Activated CD4-positive, alpha-beta T cell treated with anti-CD3 and anti-CD28 coated beads for 48 hours (primary cell): ENCODE measurements at places on chromosomes 3 and 15.

DNA sequence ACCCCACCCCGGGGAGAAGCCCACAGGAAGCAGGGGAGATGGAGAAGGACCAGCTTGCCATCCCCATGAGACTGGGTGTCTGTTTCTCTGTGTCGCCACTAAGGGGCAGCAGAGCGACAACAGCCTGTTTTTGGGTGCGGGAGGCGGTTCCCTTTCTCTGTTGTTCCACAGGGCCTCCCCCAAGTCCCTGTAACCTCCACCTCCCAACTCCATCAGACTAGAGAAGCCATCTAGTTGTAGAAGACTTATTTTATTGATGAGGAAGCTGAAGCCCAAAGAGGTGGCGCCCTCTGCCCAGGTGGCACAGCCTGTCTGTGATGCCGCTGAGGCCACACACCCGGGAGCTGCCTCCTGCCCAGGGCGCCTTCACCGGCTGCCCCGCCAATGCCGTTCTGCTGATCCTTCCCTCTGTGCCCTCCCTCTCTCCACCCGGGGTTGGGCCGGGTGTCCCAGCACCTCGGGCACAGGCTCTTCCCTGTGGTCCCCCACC, 3.9 kb upstream of the CCDC9B start:
- peak; percentile 79 for DNase-seq

GRCh38 chr15:48423896-48424475, 92.8 kb downstream of the DUT start:
- DNase-seq: no peak

DNA sequence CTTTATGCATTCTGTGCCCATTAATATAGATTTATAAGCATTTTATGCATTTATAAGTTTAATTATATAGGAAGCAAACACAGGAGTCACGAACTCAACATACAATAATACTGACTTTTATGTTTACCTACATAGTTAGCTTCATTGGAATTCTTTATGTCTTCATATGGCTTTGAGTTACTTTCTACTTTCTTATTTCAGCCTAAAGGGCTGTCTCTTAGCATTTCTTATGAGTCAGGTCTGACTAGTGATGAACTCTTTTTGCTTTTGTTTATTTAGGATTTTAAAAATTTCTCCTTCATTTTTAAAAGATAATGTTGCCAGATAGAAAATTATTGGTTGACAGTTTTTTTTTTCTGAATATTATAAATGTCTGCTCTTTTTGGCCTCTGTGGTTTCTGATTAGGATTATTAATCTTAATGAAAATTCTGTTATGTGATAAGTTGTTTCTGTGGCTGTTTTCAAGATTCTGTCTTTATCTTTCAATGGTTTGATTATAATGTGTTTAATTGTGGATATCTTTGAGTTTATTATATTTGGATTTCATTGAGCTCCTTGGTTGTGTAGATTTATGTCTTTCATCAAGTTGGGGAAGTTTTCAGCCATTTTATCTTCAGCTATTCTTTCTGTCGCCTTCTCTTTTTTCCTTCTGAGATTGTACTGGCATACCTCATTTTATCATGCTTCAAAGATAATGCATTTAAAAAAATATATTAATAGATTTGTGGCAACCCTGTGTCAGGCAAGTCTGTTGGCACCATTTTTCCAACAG, 54.3 kb downstream of the ATP2C1 start:
- no peak for DNase-seq

- no peak for DNase-seq
Observed at GRCh38 chr3:48372377-48372770, 355 bp downstream of the FBXW12 start.

DNA sequence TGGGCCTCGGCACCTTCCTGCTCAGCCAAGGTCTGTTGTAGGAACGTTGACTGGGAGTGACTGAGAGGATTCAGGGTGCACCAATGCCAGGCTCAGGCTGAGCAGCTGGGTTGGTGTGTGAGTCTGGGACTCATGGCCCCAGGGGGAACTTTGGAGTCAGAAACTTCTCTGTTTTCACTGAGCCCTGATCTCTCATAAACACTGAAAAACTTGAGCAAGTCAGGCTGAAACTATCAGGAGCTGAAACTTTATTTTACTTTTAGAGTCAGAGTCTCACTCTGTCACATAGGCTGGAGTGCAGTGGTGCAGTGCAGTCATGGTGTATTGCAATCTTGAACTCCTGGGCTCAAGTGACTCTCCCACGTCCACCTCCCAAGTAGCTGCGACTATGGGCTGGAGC, 3.0 kb downstream of the TRAK1 start:
- DNase-seq: no peak

DNA sequence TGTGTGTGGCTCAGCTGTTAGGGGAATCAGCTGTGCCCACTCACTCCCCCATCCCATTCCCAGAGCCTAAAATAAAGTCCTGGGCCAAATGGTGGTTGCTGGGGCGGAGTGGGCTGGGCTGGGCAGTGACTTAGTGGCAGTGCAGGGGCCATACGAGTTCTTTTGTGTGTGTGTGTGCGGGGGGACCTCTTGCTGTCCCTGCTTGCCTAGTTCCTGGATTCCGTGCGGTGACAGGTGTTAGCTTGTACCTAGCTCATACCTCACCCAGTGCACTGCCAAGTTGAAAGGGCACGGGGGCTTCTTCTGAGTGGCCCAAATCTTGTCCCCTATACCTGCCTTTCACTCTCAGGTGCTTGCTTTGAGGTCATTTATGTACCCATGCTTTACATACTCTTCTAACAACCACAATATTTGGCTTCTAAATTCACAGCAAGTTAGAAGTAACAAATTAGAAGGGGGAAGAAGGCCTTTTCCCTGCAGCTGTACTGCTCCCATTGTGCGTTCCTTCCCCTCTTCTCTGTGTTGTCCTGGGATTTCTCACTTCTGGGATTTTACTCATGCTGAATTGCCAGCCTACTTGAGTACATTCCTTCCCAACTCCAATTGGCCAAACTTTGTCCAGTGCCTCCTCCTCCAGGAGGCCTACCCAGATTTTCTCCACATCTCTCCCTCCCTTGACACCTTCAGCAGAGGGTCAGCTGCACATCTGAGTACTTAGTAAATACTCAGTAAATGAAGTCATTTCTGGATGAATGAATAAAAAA, 66.3 kb upstream of the POLG start:
- DNase-seq: no peak

GRCh38 chr3:52822363-52822762, 8.1 kb downstream of the ITIH4 start:
- DNase-seq: no peak

GRCh38 chr3:112619295-112619694, 21.6 kb downstream of the CCDC80 start:
- no peak for DNase-seq

GRCh38 chr3:112086076-112086854, at the start of gene C3orf52:
Gene C3orf52 (plus strand): TSS chr3:112086389. CDS start chr3:112086408, 19 bp downstream.
- peak; percentile 67 for DNase-seq

DNA sequence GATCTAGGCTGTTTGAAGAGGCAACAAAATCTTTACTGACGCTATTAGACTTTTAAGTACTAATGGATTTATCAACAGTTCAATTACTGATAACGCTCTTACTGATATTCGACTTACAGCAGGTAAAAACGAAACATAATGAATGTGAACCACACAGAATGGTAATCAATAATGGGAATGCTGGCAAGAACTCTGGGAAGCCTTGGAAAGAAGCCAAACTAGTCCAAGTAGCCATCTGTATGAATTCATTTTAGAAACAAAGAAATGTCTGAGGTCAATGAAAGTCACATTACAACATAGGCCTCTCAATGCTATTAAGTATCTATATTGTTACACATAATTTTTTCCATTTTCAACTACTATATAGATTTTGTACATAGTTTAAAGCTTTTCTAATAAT, 130.0 kb downstream of the DMXL2 start:
- DNase-seq: no peak

DNA sequence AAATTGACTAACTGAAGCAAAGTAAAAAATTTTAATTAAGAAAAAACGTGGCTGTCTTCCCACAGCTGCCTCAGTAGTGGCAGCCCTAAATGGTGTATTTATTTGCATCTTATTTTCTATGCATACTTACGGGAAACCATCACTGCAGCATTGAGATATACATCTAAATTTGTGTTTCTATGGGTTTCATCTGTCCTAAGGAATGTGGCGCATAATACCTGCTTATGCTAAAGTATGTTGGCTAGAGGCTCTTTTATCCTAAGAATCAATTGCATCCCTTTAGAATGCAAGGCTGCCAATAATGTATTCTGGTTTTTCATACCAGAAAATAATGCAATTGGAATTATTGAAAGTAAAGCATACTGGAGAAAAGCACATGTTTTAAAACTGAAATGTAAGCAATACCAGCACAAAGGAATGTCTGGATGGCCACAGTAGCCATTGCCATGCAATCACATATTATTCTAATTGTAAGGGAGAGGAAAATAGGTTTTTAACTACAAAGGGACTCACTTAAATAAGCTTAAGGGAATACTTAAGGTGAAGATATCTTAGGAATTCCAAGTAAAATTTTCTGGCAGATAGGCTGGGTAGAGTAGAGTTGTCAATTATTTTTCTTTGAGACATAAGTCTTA, 834.5 kb upstream of the NECTIN3 start:
- no peak for DNase-seq

DNA sequence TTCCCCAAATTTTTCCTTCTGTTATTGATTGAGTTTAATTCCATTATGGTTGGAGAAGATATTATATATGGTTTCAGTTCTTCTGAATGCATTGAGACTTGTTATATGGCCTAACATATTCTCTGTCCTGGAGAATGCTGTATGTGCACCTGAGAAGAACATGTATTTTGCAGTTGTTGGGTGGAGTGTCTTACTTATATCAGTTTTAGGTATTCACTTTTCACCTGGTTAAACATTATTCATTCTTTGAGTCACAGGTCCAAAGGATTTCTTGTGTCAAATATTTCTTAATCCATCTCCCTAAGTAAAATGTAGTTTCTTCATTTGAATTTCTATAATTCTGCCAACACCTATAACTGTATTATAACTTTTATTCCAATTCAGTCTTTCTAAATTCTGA, 17.8 kb downstream of the ACKR2 start:
- DNase-seq: no peak

DNA sequence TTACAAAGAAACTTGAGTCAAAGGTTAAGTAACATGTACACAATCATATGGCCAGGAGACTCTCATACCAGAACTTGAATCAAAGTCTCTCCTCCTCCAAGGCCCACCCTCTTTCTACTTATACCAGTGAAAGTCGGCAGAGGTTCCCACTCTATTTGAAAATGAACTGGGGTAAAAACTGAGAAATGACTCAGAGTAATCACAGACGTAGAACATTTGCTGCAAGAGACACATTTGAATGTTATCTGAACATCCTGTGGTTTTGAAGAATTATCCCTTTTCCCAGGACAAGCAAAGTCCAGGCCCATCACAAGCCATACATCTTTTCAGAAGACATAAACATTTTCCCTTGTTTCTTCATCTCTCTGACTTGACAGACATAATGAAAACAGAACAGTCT, 55.8 kb downstream of the SHOX2 start:
- no peak for DNase-seq

DNA sequence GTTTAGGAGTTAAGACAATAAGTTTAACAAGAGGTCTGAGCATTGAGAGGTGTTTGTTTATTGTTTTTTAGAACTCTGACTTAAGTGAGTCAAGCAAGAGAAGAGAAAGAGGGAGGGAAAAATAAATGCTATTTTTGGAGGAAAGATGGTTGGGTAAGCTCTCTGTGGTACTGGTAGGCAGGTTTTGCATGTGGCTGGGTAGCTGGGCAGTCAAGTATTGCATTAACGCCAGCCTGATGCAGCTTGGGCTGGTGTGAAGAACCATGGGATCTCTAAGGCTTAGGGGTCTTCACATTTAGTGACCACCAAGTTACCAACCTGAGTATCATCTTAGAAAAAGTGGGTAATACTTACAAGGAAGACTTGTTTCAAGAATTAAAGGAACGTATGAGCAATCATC, 534.5 kb upstream of the SEMA6D start:
- DNase-seq: no peak

DNA sequence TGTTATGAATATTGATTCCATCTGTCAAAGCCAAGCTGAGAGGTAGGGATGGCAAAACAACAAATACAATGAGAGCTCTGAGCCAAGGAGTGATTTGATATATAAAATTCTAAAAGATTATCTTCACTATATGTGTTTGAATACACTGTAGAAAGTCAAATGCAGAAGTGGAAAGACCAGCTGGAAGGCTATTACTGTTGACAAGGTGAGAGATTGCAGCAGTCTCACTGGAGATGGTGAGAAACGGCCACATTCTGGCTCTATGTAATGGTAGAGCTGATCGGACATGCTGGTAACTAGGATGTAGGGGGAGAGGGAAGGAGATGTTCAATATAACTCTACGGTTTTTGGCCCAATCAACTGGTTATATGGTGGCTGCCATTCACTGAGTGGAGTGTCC, 434.2 kb upstream of the SUCLG2 start:
- DNase-seq: no peak

- no peak for DNase-seq
Observed at GRCh38 chr3:4417449-4417848, 49.6 kb downstream of the SUMF1 start.

GRCh38 chr3:60972599-60972998, 278.7 kb downstream of the FHIT start:
- no peak for DNase-seq

DNA sequence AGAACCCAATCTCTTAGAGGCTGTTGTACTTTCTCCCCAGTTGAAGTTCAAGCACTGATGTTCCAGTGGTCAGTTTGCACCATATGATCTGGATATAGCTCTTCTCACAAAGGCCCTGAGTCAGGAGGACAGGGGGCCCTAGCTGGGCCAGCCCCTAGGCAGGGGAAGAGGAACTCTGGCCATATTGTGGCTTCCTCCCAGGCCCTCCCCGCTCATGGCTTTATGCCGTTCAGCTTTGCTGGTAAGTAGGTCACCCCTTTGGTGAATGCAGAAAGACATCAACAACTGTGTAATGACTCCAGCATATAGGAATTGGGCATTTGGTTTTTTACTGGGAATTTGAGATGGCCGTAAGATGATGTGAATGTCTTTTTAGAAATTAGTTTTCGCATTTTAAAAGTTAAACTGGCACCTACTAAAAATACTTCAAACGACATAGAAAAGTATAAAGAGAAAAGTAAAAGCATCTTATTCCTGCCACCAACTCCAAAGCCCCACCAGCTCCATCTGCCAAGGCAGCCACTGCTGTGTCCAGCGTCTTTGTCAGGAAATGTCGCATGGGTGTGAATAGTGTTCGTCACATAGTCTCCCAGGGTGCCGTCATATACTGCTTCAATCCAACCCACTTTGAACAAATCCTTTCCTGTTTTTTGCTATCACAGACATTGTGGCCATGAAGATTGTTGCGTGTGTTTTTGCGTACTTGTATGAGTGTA, 25.3 kb downstream of the CCR9 start:
- DNase-seq: no peak

GRCh38 chr3:197807969-197808587, 17.0 kb downstream of the LRCH3 start:
- no peak for DNase-seq

DNA sequence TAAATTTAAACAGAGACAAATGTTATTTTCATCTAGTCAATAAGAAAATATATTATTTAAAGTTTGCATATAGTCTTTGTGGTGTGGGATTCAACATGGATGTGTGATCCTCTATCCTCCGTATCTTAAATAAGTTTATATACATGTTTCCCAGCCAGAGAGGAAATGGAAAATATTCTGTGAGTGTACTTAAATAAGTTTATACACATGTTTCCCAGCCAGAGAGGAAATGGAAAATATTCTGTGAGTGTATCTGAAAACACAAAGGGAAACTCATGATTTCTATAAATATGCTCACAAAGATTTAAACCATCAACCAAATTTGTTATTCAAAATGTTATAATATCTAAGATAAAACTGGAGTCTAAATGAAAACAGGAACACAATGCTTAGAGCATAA, 110.0 kb upstream of the MELTF start:
- DNase-seq: no peak
